ENCODE measurements at places on chromosomes 16 and 17. TPM values are rescaled to one million over a fixed set of nuclear protein-coding genes. Genes with fewer than 3 reads are reported as not detected.

- no peak for DNase-seq
Observed at GRCh38 chr17:27585153-27585681, 45.8 kb upstream of the LGALS9 start.

- peak; percentile 51 for DNase-seq
Observed at GRCh38 chr16:58862334-58863021, 128.4 kb upstream of the GOT2 start.

DNA sequence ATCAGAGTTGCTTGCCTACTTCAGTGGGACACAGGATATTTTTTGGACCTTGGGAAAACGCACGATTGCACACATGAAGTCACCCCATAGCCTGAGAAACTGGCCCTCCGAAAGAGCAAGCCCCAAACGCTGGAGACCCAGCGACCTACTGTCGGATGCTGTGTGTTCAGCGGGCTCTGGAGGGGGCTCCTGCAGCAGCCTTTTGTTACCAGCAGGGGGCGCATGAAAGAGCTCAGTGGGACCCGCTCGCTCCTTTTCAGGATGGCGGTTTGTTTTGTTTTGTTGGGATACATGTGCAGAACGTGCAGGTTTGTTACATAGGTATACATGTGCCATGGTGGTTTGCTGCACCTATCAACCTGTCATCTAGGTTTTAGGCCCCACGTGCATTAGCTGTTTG, 28.4 kb downstream of the MYH3 start:
- no peak for DNase-seq

- peak; percentile 77 for DNase-seq
Observed at GRCh38 chr17:31631766-31632165, 227.3 kb downstream of the COPRS start.

- DNase-seq, result no peak
Observed at GRCh38 chr16:16923479-16923878, 544.5 kb downstream of the NPIPA7 start.

DNA sequence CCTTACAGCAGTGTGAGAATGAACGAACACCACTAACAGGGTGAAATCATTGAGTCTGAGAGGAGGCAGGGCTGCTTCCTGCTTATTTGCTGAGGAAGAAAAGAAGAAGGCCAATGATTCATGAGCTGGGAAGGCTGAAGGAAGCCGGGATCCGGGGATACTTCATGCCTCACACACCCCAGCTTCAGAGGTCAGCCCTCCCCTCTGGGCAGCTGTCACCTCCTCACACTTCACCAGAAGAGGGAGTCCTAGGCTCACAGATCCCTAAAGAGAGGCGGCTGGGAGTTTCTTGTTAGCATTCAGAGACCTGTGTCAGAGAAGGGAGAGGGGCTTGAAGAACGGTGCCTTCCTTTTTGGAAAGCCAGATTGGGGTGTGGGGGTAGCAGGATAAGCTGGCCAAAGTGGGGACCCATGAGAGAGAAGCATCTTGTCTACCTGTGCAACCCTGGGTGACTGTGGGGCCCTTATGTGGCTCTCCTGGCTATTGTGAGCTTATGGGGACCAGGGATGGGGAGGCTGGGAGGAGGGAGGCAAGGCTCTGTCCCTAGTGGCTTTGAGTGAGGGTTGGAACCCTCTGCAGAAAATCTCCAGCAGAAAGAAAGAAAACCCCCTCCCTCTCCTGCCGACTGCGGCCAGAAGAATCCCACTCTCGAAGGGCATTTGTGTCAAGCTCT, 94.6 kb downstream of the RGS9 start:
- DNase-seq, result peak; percentile 88

DNA sequence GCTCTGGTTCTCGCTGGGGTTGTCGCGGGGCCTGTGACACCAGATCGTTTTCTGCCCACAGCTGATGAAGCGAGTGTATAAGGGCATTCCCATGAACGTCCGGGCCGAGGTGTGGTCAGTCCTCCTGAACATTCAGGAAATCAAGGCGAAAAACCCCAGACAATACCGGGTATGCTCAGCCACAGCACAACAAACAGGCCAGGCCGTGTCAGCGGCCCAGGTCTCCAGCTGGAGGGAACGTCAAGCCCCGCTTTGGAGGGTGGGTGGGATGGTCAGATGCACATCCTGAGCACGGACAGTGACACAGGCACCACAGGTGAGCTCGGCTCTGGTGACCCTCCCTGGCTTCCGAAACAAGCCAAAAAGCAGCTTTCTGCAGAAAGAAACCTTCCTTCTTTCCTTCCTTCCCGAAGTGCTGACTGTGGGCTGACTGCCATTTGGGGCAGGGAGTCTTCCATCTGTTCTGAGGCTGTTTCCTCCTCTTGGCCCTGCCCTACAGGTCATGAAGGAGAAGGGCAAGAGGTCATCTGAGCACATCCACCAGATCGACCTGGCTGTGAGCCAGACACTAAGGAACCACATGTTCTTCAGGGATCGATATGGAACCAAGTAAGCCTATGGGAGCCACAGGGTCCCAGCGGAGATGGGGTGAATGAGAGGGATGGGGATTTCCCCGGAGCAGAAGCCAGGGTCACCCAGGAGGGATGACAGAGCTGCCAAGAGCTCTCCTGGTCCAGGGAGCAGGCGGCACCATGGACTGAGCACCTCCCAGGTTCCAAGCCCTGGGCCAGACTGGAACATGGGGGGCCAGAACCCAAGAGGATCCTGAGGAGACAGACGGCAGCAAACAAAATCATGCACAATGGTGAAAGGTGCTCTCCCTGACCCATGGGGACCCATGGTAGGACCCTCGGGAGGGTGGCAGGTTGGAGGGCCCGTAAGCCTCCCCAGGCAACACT, 79.4 kb downstream of the GOSR1 start:
- DNase-seq, result no peak

DNA sequence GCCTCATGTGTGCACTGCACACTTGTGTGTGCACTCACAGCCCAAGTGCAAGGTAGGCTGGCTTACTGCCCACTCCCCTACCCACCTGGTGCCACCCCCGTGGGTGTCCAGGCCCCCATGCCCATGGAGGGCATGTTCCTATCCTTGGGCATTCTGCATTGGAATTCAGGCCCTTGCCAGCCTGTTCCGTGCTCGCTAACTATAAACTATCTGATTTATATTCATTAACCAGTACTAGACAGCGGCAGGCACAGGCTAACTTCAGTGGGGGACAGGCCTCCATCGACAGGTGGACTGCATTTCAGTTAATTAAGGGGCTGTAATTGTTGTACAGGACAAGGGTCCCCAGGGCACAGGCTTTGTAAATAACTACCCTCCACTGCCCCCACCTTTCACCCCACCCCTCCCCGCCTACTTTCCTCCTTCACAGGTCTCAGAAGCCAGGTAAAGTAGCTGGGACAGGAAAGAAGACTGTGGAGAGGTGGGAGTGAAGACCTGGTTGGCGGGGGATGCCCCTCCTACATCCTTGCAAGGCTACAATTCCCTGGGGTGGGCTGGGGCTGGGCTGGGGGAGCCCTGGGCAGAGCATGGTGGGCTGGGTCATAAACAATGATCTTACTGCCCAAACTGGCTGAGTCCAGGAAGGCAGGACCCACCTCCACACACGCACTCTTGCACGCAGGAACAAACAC, 119.0 kb upstream of the LHX1 start:
- no peak for DNase-seq

DNA sequence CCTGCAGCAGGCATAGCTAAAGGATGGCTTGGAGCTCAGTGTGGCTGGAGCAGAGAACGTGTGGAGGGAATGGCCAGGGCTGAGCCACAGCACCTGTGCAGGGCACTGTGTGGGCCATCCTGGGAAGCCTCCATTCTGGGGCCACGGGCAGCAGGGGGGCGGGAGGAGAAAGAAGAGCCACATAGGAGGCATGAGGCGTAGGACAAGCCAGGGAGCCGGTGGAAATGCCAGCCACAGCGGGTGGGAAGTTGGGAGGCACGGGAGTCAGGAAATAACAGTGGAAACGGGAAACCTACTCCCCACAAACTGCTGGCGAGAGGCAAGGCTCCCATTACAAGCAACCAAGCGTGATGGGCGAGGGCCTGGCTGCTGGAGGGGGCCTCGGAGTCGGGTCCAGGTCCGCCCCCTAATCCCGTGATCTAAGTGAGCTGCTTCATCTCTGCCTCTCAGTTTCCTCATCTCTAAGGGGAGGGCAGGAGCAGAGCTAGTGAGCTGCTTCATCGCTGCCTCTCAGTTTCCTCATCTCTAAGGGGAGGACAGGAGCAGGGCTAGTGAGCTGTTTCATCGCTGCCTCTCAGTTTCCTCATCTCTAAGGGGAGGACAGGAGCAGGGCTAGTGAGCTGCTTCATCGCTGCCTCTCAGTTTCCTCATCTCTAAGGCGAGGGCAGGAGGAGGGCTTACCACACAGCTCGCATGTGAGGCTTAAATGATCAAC, 104.9 kb downstream of the ADCY9 start:
- DNase-seq, result no peak

GRCh38 chr17:76867578-76868175, 527 bp upstream of the MGAT5B start:
- DNase-seq, result peak; percentile 75

GRCh38 chr17:8140065-8141029, 11.9 kb downstream of the PER1 start:
- DNase-seq, result no peak

DNA sequence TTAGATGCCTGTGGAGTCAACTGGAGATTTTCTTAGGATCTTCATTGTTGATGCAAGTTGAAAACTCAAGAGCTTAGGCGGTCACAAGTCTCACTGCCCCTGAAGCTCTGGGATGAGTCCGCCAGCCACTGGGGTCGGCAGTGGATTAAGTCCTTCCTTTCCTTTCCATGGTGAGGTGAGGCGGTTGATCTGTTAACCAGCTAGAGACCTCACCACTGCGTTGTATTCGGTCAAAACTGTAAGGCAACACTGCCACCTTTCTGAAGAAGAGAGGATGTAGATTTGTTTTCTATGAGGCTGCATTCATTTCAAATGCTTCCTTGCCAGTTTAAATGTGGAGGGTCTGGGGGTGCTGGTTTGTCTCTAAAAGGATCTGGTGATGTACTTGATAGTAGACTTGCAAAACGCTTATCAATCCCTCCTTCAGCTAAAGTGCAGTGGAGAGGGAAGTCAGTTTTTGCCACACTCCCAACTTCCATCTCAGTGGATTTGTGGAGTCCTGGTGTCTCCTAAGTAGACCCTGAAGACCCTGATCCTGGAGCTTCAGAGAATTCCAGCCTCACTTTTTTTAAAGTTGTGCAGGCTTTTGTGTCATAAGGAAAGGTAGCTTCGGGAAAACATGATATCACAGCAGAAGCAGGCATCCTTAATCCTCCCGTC, 1.7 kb downstream of the MYOCD start:
- DNase-seq, result peak; percentile 82

DNA sequence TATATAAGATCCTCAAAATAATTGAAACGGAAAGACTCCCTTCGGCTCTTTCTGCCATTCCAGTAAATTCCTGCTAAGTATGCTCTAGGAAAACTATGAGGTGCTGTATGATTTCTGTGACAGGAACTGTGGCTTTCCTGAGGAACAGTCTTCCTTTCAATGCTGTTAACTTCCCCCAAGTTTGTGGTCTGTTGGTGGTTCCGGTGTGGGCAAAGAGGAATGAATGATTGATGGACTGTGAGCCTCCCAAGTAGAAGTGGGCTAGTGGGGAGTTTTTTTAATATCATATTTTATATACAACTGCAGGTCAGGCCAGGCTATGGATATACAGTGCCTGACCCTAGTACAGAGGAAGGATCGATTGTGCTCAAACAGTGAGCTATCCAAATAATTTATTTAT, 560.7 kb upstream of the RBFOX1 start:
- DNase-seq, result no peak

DNA sequence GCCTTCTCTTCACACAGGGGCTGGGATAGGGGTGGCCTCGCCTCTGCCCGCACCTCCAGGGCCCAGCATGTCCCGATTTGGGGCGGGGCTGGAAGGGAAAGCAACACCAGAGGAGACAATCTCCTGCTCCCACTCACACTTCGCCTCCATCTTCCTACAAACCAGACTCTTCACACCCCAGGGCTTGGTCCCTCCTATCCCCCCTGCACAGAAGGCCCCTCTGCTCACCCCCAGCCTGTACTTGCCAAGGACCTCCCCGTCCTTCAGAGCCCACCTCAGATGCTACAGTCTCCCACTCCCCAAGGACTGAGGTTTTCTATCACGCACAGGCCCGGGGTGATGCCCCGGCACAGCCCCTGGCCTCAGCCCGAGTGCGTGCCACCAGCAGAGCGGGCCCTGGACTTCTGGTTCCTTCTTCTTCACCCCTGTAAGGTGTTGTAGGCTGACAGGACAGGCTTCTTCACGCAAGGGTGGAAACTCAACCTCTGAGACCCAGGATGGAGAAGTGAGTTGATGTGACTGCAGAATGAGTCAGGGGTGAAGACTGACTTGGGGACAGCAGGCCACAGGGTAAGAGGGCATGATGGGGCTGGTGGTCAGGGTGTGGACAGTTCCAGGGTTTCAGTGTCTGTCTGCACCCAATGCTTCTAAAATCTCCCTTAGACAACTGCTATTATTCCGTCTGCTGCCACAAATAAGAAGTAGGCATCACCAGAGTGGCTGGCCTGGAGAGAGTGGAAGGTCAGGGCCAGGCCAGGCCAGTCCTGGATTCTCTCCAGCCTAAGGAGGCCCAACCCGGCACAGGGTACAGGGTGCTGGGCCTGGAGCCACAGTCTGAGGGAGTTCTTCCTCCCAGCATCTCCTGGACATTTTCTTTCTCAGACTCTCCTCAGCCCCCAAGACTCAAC, 2.5 kb downstream of the ITGAE start:
- DNase-seq, result peak; percentile 31

GRCh38 chr16:89957216-89957785, 8.7 kb downstream of the DEF8 start:
- DNase-seq, result no peak

DNA sequence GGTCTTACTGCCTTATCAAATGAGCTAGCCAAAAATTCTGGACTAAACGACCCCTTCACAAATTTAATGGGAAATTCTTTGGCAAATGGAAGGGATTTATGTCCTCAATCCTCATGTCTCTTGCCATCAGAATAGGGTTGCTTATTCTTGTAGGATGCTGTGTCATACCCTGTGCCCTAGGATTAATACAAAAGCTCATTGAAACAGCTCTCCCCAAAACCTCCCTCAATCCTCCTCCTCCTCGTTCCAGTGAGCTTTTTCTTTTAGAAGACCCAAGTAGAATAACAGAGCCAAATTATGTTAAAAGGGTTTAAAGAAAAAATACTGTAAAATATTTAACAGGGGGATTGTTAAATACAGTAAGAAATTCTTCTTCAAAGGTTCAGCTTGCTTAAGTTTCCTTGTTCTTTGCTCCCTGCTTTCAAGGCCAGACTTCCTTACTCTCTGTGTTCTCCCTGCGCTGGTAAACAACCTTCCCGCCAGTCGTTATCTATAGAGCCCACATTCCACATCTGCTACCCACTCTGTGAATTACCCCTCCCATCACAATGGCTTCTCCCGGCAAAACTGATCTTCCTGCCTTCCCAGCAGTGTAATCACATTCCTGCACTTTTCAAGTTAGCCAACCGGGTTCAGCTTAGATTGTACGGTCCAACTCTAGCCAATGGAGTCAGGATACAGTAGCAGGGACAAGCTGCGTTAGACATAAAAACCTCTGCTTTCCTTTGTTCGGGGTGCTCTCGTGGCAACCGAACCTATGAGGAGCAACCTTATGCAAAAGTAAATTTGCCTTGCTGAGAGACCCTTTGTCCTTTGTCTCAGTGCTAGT, 9.7 kb downstream of the HPR start:
- no peak for DNase-seq

CCDC78 gene
- total RNA-seq, result 0.25 TPM

TM4SF5 gene
- not detected for total RNA-seq

RUNDC3A gene
- total RNA-seq, result 0.12 TPM

GPRC5B gene
- 0.86 TPM for total RNA-seq

NPIPB2 gene
- total RNA-seq, result not detected

SPATA32 gene
- not detected for total RNA-seq

TOX3 gene
- total RNA-seq, result not detected

Measured in M059J (cell line).